Esophagus squamous epithelium (tissue), 5 donors: ENCODE measurements at places on chromosomes 4 and X. TPM values are rescaled to one million over a fixed set of nuclear protein-coding genes. Genes with fewer than 3 reads are reported as not detected.

- DNase-seq = no peak
Measured at GRCh38 chr4:6566391-6567190, 8.4 kb upstream of the MAN2B2 start.

DNA sequence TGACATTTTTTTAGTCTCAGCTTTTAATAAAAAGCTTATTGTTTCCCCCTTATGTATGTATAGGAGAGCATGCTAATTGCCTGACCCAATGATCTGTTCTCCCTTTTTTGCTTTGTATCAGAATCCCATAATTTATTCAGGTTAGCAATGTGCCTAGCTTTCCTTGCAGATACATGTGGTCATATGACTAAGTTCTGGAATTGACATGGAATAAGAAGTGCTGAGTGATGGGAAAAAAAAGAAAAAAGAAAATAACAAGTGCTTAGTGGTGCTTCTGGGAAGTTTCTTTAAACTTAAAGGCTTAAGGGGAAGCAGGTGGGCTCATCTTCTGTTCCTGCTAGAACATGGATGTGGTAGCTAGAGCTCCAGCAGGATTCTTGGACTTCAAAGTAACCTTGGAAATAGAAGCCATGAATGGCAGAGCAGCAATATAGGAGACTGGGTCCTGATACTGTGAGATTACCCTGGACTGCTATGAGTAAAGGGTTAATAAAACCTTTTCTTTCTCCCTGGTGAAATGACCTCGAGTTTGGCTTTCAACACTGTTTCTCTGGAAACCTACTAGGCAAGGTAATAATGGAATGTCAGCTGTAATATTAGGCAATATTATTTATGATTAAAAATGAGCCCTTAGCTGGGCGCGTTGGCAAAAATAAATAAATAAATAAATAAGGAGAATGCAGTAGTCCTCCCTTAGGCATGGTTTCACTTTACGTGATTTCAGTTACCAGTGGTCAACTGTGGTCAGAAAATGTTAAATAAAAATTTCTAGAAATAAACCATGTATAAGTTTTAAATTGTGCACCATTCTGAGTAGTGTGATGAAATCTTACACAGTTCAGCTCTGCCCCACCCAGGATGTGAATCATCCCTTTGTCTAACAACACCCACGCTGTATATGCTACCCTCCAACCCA, 16.7 kb upstream of the RBM41 start:
- DNase-seq = no peak

GRCh38 chrX:21374994-21375707, 933 bp downstream of the CNKSR2 start:
- DNase-seq = no peak

GRCh38 chr4:144614850-144615585, 30.9 kb upstream of the HHIP start:
- DNase-seq = no peak

DNA sequence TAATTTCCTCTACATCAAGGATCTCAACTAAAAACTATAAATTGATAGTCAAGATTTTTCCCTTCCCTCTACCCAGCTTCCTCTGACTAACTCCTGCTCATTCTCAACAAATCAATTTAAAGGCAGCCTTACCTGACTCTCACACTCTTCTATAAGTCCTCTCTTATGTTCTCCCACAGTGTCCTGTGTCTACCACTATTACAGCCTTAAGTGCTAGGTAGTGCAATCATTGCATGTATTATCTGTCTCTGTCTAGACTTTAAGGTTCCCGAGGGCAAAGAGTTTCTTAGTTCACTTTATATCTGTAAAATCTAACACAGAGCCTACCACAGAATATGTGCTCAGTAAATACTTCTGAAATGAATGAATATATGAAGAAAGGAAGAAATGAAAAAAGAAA, 123.7 kb downstream of the BTC start:
- no peak for DNase-seq

DNA sequence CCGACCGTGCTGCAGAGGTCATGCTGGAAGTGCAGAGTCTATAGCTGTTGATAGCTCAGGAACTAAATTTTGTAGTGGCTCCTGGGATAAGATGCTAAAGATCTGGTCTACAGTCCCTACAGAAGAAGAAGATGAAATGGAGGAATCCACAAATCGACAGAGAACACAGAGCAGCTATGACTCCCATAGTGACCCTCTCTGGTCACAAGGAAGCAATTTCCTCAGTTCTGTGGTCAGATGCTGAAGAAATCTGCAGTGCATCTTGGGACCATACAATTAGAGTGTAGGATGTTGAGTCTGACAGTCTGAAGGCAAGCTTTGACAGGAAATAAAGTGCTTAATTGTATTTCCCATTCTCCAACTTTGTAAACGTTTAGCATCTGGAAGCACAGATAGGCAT, 8.8 kb downstream of the MANBA start:
- no peak for DNase-seq

DNA sequence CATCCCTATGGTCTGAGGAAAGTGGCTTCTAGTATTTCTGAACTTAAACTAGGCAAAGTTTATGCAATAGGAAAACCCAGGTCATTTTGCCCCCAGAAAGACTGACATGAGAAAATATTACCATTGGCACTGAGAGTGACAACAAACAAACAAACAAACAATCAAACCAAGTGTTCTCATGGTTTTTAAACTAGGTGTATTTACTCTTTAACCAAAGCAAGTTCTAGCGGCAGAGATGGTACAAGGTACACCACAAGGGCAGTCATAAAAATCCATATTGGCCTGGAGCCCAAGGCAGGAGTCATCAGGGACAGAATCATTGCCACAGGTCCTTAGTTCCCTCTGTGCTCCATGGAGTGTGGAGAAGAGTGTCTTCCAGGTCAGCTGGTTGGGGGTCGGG, 26.0 kb upstream of the ENPEP start:
- DNase-seq = no peak

RBMXL3 gene
- total RNA-seq = not detected

C4orf17 gene
- not detected for total RNA-seq

PIN4 gene
- total RNA-seq = 13.2 TPM

DKC1 gene
- 86.2 TPM for total RNA-seq

HTR2C gene
- total RNA-seq = not detected

PRAF2 gene
- 8.3 TPM for total RNA-seq

CSN1S1 gene
- not detected for total RNA-seq

ARHGAP6 gene
- total RNA-seq = 0.64 TPM

XAGE1A gene
- total RNA-seq = not detected

MAP3K15 gene
- not detected for total RNA-seq
